ENCODE measurements at places on chromosomes 7 and 10.

DNA sequence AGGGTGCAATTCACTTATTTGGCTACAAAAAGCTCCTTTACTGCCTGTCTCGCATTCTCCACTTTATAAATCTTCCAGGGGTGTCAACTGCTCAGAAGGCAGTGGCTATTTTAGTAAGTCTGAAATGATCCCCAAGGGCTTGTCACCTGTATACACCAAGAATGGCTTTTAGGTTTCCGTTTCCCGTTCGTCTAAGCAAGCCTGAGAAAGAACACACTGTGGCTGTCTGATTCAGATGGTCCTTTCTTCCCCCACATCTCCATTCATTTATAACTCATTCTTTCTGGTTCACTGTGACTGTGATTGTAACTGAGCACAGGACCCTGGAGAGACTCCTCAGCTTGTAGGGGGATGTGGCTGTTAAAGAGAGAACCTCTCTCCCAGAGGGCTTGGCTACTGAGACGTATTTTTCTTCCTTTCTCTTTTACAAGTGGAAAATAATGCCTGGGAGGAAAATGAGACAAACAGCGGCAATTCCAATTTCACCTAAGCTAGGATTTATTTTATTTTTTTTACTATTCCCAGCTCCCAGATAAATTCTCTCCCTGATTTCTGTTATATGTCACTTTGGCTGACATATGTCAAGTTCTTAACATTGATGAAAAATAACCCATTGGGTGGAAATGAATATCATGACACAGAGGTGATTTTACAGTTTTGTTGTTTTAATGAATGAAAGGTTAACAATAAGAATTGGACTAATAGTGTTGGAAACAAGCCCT, 129.3 kb downstream of the FAM107B start:
- no peak for DNase-seq

DNA sequence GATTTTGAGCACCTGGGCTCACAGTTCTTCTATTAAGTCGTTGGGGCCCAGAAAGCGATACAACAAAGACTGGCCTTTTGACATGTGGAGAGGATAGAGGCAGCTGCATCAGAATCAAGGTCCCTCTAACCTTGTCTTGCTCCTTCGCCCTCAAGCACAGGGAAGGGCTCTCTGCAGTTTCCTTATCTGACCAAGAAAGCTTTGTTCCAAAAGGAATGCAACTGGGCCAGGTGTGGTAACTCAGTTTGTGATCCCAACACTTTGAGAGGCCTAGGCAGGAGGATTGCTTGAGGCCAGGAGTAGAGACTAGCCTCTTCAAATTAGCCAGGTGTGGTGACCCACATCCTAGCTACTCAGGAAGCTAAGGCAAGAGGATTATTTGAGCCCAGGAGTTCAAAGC, 32.2 kb downstream of the SVOPL start:
- DNase-seq: no peak

- no peak for DNase-seq
Measured at GRCh38 chr10:104251443-104251842, 3.2 kb upstream of the GSTO1 start.

GRCh38 chr10:44947371-44948152, 12.0 kb upstream of the RASSF4 start:
- DNase-seq: peak; percentile 62

- DNase-seq: no peak
Measured at GRCh38 chr10:3811291-3811870, 26.4 kb upstream of the KLF6 start.

Measured in GF-D8 (cell line).